CD4-positive, alpha-beta T cell treated with Interleukin-15 for 1 hour (primary cell): ENCODE measurements at places on chromosomes 7 and 10.

DNA sequence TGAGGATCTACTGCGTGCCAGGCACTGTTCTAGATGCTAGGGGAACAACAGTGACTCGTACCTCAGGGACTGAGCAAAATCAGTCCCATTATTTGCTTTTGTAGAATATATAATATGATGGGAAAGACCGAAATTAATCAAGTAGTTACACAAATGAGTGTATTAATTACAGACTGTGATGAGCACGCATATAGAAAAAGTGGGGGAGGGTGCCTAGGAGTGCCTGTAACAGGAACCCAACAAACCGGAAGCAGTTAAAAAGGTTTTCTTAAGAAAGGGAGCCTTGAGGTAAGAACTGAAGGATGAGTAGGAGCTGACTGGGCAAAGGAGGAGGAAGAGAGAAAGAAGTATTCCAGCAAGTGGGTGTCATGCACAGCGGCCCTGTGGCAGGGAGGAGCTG is 28.2 kb upstream of the IL6 start:
- DNase-seq: no peak

GRCh38 chr10:118758449-118758848 is 3.7 kb upstream of the CACUL1 start:
- DNase-seq: no peak

- no peak for DNase-seq
Measured at GRCh38 chr7:116601426-116601825, 70.6 kb upstream of the MET start.

DNA sequence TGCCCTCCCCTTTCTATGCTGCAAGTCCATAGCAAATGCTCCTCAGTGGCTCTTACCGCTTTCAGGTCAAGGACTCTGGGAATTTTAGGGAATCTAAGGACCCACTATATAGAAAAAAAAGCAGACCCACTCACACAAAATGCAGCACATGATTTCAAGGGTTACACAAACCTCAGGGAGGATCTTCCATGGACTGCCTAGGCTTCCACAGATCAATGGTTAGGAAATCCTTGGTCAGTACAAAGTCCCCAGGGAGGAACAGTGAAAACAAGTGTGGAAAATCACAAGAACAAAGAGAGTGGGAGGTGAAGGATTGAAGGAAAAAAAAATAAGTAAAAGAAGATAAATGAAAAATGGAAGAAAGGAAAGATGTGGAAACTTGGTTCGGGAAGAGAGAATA is 188.4 kb downstream of the AHR start:
- DNase-seq: no peak

- no peak for DNase-seq
Measured at GRCh38 chr10:45550903-45551786, 121.4 kb downstream of the ZFAND4 start.

DNA sequence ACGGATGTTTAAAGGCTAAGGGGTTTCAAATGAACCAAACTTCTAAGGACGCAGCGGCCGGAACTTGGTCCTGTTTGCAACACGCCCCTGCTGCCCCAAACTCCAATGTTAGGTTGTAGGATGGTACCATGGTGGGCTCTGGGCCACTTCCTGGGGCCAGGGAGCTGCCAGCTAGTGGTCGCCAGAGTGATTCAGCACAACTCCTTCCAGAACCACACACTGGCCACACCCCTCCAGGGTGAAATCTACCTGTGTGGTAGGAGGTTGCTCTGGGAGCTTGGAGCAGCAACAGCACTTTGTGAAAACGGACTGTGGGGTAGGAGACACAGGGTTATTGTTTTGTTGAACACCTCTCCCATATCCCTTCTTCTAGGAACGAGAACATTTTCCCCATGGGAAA is 161.1 kb downstream of the FANK1 start:
- no peak for DNase-seq

- no peak for DNase-seq
Measured at GRCh38 chr10:117920956-117921355, 125.8 kb downstream of the RAB11FIP2 start.

DNA sequence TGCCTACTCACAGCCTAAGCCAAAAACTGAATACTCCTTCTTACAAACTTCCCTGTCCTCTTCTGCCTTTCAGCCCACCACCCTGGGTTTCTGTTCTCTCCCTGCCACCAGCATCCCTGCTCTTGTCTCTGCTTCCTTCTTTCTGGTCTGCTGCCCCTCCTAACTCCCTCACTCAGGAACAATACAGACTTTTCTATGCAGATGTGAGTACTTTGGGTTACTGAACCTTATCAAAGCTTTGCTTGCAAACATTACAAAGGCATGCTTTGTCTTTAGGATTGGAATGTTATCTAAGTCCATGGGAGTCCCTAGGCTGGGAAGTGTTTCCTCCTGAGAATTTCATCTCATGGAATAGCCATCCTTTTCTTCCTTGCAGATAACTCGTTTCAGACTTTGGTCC is 28.9 kb downstream of the CNNM1 start:
- no peak for DNase-seq

- DNase-seq: no peak
Measured at GRCh38 chr10:133165556-133166503, 5.8 kb downstream of the KNDC1 start.

DNA sequence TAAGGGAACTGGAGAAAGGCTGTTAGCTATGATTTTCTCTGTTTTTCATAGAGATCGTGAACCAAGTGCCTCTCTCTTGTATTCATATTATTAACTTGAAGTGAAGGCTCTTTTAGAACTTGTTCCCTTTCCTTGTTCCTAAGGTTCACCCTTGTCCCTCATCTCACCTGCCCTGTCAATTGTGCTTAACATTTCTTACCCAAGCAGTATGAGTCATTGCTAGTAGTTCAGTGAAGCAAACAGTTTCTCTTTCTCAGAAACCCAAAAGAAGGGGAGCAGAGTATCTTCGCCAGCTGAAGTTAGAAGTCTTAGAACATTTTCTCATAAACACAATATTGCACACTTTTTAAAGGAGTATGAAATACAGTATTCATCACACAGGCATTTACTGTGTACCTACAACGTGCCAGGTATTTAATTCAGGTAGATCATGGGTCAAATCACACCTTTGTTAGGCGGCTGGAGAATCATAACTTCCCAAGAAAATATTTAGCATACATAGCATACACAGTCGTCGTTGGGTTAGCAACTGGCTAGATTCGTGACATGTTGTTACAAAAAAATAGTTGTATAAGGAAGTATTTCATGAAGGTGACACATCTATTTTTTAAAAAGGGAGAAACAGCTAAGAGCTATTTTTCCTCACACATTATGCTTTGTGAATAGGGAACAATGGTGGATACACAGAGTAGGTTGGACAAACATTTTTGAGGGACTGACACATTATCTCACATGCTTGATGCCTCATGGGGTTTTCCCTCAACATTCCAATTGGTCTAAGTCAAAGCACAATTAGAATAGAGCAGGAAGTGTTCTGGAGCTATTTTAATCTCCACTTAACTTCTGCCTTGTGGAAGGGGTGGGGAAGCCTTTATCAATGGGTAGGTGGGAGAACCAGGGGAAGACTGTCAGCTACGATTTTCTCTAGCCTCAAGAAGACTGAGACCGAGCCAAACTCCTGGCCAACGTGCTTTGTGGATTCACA is 13.2 kb downstream of the HDAC9 start:
- DNase-seq: no peak

DNA sequence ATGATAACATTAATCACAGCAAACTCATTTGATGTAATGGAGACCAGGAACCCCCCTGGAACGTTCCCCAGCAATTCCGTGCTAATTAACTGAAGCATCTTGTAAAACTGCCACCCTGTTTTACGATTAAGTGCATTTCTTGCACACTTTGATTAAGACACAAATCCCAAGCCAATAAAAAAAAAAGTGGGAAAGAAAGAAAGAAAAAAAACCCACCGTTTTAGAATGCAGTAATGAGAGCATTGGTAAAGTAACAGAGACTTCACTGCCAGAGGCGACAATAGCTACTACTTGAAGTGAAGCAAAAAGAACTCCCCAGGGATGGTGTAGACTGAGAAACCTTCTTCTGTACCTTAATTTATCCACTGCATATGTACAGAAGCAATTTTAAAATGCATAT is 616.1 kb downstream of the PTPRN2 start:
- DNase-seq: no peak

- DNase-seq: peak; percentile 84
Measured at GRCh38 chr7:157576415-157576814, 239.6 kb downstream of the DNAJB6 start.

DNA sequence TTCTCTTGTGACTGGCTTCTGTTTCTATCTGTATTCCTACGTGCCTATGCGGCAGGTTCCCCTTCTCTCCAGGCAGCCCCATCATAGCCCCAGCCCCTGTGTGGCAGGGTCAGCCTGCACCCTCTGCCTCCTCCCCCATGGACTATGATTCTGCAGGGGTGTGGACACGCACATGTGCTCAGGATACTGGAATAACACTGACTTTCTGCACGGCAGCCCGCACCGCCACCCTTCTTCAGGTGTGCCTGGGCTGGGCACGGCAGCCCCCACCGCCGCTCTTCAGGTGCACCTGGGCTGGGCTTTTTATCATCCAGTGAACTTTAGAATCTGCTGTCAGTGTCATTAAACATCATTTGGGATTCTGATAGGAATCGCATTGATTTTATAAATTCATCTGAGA is 202.6 kb upstream of the PPP2R2D start:
- no peak for DNase-seq

DNA sequence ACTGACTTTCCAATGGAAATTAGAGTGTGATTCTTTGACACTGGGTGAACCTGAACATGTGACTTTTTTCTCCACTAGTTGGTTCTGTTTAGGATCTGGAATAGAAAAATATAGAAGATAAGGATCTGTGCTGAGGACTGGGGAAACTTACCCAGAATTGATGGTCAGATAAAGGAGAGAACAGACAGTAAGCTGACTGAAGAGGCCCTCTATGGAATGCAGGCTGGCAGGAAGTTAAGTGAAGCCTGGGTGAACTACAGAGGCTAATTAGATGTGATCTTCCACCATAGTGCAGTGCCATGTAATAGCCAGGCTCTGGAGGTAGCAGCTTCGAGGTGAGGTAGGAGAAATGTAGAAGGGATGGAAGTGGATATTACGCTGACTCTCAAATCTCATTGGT is 455.3 kb downstream of the PLXDC2 start:
- DNase-seq: no peak

DNA sequence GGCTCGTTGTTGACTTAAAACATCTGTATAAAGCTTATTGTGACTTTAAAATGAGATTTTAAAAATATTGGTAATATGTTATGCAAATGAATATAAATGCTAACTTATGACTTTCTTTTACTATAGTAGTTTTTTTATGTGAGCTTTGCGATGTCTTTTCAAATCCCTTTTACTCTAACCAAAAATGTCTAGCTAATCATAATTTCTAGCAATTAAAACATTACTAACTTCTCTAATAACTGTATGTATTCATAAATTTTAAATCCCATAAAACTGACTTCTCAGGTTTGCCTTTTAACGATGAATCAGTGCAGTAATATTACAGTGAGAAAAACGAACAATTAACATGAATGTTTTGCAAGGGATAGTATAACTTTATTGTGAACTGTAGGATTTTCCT is 113.2 kb downstream of the MAPK8 start:
- no peak for DNase-seq

DNA sequence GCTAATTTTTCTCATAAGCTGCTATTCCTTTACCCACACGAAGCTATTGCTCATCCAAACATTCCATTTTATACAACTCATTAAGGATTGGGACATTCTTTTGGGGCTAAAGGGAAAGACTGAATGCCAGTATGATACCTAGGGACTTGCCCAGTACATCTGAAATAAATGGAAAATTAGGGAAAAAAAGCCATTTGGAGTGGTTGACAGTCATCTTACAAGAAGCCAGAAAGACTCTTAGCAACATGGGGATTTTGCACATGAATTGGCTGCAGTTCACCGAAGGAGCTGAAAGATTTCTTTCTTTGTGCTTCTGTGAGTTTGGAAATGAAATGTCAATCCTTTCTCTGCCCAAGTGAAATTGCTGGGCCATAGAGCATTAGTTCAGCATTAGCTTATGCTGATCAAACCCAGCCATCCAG is 43.3 kb upstream of the MTURN start:
- no peak for DNase-seq

DNA sequence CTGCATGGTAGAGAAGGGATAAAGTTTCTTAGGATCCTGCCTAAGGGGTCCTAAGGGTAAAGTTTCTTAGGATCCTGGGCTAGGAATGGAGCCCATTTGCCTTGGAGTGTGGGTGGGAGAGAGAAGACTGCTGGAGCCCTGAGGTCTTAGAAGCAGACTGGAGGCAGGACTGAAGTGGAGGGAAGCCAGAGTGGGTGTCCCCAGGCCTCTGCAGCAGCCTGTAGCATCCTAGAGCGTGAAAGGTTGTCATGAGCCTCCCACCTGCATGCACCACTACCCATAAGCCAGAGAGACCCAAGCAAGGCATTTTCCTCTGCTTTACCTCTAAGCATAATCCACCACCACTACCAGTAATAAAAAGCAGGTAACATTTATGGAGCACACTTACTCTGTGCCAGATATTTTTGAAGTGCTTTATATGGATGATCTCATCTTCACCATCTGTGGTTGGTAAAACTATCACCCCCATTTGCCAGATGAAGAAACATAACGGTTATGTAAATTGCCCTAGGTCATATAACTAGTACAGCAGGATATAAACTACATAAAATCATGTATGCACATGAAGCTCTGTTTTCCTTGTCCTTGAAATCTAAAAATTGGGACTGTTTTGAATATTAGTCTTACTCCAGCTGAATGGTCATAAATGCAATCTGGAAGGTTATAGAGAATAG is 103.5 kb upstream of the CCDC6 start:
- DNase-seq: no peak

- no peak for DNase-seq
Measured at GRCh38 chr7:151449990-151450389, 10.0 kb upstream of the CRYGN start.

DNA sequence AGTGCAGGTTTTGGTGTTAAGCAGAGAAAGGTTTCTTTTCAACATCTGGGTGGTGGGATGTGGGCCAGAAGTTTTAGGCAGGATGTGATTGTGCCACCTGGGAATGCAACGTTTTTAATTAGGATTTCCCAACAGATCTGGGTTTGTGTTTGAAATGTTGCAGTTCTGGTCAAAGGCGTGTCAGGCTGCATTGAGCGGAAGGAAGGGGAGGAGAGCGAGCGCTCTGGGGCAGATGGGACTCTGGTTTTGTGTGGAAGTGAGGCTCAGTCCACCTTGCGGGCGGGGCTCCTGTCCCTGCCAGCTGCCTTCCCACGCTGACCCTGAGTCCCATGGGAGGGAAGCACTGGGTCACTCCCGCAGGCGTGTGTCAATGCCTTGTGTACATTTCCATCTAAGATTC is 767.7 kb downstream of the KCNMA1 start:
- DNase-seq: no peak

GRCh38 chr10:90414926-90415325 is 442.9 kb downstream of the HTR7 start:
- DNase-seq: no peak

DNA sequence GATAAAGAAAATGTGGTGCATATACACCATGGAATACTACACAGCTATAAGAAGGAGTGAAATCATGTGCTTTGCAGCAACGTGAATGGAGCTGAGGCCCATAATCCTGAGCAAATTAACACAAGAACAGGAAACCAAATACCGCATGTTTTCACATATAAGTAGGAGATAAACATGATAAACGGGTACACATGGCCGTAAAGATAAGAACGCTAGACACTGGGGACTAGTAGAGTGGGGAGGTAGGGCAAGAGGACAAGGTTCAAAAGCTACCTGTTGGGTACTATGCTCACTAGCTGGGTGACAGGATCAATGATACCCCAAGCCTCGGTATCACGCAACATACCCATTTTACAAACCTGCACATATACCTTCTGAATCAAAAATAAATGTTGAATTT is 113.7 kb downstream of the CSTF2T start:
- no peak for DNase-seq

GRCh38 chr7:106979551-106980357 is 64.8 kb upstream of the PRKAR2B start:
- DNase-seq: no peak

GRCh38 chr7:158955146-158955870 is 99.0 kb downstream of the DYNC2I1 start:
- no peak for DNase-seq
